ENCODE measurements at places on chromosomes 13 and 19.
A peak's percentile ranks its signal among the peaks of the same experiment; 100 is the strongest.

DNA sequence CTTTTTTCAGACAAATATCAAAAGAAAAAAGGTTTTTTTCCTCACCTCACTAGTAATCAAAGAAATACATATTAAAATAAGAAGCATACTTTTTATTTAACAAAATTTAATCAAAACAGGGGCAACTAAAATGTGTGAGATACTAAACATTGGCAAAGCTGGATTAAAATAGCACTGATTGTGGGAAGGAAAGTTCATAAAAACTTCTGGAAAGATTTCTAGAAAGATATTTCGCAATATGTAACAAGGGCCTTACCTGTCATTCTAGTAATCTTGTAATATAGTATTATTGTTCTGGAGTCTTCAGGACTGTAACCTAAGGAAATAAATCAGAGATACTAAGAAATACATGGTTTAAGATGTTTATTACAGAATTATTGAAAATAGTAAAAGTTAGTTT lies 482.5 kb downstream of the SUCLA2 start:
- no peak for DNase-seq

DNA sequence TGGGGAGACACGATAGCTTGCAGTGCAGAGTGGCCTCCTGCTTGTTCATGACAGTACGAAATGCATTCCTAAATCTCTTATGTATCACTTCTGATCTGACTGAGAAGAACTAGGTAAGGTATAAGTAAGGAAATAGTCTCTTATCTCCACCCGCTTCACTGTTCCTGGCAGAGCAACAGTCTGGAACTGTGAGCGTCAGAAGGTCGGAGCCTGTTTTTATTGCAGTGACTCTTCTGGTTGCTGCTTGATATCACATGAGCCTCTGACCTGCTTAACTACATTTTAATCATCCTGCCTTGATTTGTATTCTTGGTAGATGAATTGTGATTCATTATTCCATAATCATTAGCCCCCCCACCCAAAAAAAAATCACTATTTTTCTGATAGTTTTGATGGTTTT lies 69.0 kb downstream of the COL4A2 start:
- no peak for DNase-seq

- no peak for DNase-seq
Measured at GRCh38 chr19:6718741-6719539, 1.5 kb downstream of the C3 start.

DNA sequence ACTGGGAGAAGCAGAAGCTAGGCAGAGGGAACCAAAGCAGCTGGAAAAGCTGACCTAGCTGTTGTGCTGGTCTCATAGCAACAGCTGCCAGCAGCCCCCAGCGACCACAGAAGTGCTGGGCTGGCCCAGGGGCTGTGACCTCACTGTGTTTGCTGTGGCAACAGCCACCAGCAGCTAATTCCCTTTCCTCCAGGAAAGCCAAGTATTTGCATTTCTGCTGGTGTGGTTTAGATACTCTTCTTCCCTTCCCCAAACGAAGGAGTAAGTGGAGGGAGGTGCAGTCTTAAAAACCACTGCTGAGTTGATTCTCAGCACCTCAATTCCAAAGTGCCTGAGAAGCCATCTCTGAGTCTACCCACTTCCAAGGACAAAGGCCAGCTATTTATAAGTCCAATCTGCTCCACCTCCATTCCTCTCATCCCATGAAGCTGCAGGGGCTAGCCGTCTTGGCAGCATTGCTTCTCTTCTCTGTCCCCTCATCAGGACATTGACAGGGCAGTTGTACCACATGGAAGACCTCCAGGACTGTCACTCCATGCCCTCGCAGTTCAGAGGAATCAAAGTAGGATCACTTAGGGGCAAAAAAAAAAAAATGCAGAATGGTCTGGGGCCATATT lies 11.5 kb upstream of the CCDC97 start:
- DNase-seq: peak; percentile 62

DNA sequence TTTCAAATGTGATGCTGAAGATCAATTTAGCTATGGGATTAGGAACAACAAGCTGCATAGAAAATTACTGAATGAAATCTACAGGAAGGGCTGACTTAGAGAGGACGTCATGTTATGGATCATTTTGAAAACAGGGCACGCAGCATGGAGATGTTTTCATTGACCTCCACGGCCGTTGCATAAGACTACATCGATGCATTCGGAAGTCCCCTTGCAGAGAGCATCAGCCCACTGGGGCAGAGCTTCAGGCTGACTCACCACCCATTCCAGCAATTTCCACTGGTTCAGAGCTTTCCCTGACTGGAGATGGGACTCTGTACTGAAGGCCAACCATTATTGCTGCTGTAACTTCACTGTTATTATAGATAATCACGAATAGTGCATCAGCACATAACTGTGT lies 305.3 kb downstream of the IRS2 start:
- DNase-seq: no peak

- no peak for DNase-seq
Measured at GRCh38 chr19:10927730-10928562, 493 bp downstream of the YIPF2 start.

- peak; percentile 90 for DNase-seq
Measured at GRCh38 chr19:48965806-48966540, 864 bp downstream of the FTL start.

DNA sequence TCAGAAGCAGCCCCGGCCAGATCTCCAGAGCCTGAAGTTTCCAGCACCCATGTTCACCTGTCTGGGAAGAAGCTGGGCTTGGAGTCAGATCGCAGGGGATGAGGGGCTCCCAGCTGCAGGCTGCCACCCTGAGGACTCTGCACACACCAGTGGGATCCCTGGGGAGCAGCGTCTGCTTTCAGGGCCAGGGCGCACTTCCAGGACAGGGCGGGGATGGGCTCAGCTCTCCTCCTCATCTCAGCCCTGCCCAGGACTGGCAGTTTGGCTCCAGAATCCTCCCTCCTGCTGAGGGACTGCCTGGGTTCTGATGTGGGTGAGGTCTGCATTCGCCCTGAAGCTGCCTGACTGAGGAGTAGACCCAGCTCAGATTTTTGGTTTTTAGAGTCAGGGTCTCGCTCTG lies 3.5 kb downstream of the SLC7A9 start:
- no peak for DNase-seq

DNA sequence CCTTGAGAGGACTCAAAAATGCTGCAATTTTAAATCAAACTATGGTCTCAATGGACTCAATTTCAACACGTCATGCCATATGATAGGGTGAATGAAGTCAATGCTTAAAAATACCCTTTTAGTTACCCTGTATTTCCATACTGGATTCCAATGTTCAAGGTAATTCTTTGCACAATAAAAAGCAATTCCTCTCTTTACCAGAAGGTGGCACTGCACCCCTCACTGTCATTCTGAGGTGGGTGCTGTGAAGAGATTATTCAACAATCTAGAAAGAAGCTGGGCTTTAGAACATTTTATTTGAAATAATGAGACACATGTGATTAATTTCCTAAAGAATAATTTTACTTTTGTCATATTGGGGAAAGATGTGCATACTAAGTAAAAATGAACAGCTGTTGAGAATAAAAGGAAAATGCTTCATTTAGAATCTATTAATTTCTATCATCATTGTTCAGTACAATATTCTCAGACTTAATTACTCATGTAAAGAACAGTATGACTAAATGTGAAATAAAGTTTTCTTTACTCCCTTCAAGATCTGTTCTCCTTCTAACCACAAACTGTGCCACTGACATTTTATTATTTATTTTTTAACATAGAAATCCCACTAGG lies 789.1 kb downstream of the GPC5 start:
- no peak for DNase-seq
